ENCODE measurements at places on chromosomes 6 and 20.

DNA sequence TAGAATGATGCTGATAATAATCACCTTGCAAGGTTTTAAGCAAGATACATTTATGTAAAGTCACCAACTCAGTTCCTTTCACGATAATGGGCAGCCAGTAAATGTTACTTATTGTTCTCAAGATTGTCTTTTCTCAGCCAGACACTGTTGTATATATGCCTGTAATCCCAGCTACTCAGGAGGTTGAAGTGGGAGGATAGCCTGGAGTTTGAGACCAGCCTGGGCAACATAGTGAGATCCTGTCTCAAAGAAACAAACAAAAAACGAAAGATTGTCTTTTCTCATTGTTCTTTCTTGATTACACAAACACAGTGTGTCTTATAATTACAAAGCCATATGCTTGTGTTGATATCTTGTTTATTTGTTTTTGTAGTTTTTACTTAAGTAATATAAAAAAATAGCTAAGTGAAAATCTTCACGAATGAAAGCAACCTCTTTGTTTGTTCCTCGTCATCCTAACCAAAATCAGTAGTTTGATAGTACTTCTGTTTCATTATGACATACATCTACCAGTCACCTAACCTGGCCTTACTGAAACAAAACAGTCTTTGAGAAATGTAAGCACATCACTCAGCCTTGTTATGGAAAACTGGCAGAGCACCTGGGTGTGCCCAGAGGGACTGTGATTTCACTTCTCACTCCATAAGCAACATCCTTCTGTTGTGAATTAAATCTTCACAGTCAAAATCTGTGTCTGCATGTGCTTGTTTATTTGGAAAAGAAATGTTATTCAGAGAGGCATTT is 436.2 kb upstream of the SOX4 start:
- DNase-seq: no peak

DNA sequence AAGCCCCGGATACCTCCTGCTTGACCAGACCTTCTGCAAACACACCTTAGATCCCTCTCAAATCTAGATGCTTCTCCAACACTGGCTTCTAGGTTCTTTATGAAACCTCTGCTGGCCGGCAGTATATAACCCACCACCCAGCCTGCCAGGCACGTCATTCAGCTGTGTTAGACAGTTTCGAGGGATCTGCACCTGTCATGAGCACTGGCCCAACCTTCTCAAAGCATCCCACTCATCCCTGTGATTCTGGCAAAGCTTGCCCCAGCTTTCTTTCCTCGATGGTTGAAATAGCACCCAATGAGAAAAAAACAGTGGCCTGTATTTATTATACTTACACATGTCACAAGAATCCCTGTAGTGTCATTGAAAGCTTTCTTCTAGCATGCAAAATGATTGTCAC is 157.8 kb downstream of the MTHFD1L start:
- DNase-seq: no peak

DNA sequence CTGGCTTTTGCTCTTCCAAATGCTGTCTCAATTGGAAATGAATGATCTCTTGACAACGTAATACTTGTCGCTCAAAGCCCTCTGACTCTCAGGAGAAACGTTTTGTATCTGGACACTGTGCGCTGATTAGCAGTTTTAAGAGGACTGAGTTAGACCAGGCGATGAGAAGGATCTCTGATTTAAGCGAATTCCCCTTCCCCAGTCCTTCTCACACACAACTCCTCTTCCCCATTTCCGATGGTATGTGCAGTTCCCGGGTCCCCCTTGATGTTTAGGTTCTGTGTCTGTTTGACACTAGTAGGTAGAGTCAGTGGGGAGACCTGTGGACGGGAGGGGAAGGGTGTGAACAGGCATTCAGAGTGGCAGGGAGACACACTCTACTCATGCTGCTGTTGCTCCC is 2.5 kb downstream of the ZDHHC14 start:
- no peak for DNase-seq

DNA sequence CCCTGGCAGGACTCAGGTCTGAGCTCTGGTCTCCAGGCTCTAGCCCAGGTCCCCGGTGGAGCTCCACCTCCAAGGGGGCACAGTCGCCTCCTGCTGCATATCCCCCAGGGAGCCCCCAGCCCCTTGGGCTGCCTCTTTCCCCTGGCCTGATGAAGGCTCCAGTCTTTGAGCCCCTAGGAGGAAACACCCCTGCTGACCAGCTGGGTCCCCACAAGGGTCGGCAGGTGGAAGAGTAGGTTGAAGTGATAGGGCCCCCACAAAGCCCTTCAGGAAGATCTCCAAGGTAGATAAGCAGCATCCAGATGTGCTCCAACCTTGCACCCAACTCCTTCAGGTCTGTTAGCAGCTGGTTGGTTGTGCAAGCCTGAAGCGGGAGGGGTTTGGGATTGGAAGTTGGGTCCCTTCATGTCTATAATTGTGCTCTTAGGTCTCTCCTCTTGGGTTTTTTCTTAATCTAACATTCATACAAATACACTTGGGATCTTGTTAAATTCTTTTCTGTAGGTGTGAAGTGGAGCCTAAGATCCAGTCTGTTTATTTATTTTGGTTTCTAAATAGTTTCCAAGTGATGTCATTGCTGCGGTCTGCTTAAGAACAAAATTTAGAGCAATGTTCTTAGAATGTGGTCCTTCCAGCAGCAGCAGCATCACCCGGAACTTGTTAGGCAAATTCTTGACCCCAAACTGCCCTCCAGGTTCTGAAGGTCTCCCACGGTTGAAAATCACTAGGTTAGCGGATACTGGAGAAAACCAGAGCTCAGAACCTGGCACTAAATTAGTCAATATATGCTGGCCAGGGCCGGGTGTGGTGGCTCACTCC is 5.1 kb downstream of the UBE2C start:
- no peak for DNase-seq

DNA sequence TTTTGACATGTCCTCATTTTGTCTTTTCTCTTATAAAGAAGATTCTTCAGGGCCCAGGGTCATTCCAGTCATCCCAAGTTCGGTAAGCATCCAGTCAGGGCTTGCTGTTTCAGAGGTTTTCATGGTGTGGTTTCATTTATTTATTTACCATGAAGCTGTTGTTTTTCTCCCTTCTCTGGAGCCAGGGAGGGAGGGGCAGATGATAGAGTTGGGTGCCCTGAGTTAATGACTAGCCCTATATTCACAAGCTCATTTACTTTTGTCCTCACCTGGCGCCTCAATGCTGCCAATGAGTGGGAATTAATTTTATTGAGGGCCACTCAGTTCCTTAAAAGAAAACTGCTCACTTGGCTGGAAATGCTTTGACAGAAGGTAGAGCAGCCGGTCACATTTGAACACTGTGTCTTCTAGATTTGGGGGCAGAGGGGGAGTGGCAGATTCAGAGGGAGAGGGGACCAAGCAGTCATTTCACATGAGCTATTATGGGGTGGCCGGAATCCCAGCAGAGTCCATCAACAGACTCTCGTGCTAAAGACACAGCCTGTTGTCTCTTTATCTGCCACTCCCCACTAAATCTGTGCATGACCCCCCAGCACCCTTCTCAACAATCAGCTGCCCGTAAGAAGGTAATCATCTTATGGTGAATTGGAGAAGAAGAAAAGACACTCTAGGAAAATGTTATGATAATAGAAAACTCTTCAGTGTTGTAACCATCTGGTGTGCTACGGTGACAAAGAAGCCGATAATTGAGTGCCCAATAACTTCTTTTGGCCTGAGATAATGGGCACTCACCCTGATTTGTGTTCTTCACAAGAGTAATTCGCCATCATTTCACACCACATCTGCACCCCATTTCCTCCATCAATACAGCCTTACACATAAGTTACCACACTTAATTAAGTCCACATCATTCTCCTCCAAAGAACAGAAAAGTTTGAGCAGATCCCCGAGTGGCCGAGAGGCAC is 573.5 kb upstream of the JAG1 start:
- no peak for DNase-seq

DNA sequence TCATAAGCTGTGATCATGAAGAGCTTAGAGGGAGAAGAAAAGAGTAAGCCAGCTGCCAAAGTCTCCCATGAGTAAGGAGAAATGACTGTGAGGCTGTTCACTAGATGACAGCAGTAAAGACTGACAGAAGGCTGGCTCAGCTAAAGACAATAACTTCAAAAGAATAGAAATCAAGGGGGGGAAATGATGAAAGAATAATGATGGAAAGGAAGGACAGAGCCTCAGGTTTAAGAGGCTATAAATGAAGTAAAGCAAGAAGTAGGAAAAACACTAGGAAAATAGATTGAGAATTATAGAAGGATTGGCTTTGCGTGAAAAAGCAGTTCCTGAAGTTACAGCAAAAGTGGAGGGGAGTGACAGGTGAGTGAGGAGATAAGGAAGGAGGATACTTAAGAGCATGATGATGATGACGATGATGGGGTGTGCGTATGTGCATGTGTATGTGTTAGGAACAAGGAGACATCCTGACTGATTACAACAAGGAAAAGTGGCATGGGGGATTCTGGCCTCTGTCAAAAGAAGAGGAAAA is 48.2 kb downstream of the HBS1L start:
- no peak for DNase-seq

DNA sequence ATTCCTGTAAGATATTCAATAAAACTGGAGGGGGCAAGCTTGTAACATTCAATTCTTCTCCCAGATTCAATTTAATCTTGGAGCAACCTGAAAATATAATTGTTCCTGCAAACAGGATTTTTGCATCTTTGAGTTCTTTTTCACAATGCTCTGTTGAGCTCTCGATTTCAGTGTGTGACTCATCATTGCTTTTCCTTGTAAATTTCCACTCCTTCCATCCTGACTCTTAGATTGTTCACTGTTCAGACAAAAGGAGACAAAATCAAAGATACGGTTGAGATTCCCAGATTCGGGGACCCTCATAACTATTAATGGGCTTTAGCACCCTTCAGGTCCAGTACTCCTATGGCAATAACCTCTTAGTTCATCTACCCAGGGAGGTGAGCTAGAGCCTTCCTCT is 571.9 kb upstream of the CHD6 start:
- DNase-seq: no peak

DNA sequence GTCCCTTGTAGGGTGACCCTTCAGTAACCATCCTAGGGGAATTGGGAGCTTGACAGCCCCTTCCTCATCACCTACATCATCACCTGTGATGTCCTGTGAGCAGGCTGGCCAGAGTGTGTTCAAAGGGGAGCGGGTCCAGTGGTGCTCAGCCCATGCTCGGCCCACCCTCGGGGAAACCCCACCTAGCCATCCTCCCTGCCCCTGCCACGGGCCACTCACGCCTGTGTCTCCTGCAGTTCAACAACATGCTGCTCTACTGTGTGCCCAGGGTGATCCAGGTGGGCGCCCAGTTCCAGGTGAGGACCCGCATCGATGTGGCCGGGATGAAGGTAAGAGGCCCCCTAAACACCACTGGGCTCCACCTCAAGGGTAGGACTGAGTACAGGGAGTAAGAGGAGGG is 10.1 kb downstream of the FGD2 start:
- DNase-seq: no peak

- DNase-seq: no peak
These were observed 500.3 kb downstream of the DHX35 start for GRCh38 chr20:39462416-39462945.

DNA sequence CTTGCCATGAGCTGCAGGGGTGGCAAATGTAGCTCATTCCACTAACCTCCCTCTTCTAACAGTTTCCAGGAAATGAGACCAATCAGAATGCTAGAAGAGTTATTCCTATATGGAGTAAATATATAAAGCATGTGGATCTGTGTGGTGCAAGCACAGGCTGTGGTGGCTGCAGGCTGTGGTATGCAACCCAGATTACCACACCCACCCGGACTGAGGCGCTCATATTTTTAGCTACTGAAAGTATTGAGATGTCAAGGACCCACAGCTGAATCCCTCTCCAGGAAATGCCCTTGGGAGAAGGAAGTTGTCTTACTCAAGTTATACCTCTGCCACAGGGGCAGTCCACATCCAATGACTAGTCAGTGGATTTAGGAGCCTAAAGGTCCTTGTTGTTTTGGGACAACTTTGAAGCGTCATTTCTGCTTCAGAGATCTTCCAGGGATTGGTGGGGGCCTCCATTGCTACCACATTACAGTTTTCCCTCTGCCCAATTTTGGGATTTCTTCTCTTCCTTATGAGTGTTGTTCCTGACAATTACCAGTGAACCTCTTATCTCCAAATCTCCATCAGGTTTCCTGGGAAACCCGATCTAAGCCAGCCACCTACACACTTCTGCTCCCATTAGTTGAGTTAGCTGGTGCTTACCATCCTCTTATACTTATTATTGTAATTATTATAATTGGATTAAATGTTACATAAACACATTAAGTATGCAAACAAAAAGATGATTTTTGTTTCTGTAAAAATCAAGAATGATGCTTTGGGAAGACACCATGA is 12.1 kb upstream of the REPS1 start:
- no peak for DNase-seq

- DNase-seq: no peak
These were observed 609.1 kb upstream of the SLC35B3 start for GRCh38 chr6:9044426-9044825.

GRCh38 chr6:118744261-118744941 is 93.0 kb upstream of the CEP85L start:
- DNase-seq: no peak

- DNase-seq: no peak
These were observed 100.9 kb downstream of the MYB start for GRCh38 chr6:135281964-135282363.

DNA sequence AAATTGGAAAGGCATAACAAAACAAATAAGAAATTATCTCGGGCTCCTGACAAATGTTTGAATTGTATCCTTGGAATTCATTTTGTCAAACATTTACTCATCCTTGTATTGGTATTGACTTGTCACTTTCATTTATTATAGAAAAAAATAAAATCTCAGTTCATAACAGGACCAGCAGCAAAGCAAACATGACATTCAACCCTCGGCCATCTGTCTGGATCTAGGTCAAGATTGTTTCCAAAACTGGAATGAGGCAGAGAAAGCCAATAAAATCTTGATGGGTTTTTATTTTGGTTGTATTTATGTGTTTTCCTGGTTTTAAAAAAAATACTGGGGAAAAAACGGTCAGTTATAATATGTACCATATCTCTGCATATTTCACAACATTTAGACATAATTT is 42.9 kb upstream of the FABP7 start:
- DNase-seq: no peak

- no peak for DNase-seq
These were observed 150.4 kb downstream of the INSM1 start for GRCh38 chr20:20518263-20518662.

Data from endothelial cell (in vitro differentiated cells).